ENCODE measurements at places on chromosomes 3 and 15. TPM values are rescaled to one million over a fixed set of nuclear protein-coding genes. Genes with fewer than 3 reads are reported as not detected.

CFAP100 gene
- polyA plus RNA-seq: 0.53 TPM

NR1I2 gene
- polyA plus RNA-seq: 0.54 TPM

CADM2 gene
- 0.45 TPM for polyA plus RNA-seq

ANKUB1 gene
- not detected for polyA plus RNA-seq

CLRN1 gene
- not detected for polyA plus RNA-seq

RGMA gene
- 8.1 TPM for polyA plus RNA-seq

IQCF6 gene
- polyA plus RNA-seq: not detected

AADACL2 gene
- polyA plus RNA-seq: not detected

AZI2 gene
- 130 TPM for polyA plus RNA-seq

GTF2E1 gene
- 17.2 TPM for polyA plus RNA-seq

IRAK2 gene
- polyA plus RNA-seq: 0.97 TPM

All from right renal cortex interstitium (tissue), 3 donors.